ENCODE measurements at places on chromosomes 7 and 10.

- no peak for DNase-seq
Measured at GRCh38 chr10:115164220-115164619, 71.1 kb downstream of the ATRNL1 start.

- DNase-seq, result peak; percentile 70
Measured at GRCh38 chr10:86585037-86585929, 63.7 kb upstream of the WAPL start.

- peak; percentile 58 for DNase-seq
Measured at GRCh38 chr10:132685101-132685891, 100.7 kb downstream of the NKX6-2 start.

DNA sequence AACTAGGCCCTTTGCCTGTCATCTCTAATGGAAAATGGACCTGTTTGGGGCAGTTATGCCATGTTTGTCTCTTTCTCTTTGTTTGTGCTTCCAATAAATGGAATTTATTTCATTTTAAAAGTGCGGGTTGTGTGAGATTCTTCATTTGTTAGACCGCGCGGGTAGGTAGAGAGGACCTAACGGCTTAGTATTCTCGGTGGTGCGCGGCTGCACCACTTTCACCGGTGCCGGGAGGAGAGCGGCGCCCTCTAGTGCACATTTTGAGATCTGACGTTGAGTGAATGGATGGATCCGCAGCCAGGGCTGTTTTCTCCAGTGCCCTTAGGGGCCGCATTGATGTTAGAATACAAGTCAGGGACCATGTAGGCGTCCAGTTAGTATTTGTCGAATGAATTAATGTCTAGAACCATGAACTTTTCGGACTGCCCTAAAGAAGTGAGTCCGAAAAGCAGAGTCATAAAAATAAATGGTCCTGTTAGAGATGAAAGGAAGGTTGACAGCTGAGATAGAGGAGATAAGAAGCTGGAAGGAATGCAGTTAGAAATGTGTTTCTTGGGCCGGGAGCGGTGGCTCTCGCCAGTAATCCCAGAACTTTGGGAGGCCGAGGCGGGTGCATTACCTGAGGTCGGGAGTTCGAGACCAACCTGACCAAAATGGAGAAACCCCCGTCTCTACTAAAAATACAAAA, 29.3 kb upstream of the GIMAP8 start:
- DNase-seq, result peak; percentile 81

- DNase-seq, result no peak
Measured at GRCh38 chr7:26815426-26815825, 49.0 kb downstream of the SKAP2 start.

DNA sequence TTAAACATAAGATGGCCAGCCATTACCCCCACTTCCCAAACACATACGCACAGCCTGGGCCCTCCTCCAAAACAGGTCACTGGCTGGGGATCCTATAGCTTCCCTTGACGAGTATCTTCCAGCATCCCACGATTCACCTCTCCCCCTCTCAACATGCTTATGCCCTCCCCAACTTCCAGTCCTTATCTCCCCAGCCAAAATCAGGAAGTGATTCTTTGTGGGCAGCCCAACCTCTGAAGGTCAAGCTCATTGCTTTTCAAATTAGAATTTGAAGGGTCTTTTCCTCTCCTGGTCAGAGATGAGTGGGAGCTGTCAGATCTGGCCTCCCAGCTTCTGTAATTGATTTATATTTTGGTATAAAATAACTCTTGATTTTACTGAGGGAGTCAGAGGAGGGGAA, 133.6 kb downstream of the ATXN7L1 start:
- no peak for DNase-seq

DNA sequence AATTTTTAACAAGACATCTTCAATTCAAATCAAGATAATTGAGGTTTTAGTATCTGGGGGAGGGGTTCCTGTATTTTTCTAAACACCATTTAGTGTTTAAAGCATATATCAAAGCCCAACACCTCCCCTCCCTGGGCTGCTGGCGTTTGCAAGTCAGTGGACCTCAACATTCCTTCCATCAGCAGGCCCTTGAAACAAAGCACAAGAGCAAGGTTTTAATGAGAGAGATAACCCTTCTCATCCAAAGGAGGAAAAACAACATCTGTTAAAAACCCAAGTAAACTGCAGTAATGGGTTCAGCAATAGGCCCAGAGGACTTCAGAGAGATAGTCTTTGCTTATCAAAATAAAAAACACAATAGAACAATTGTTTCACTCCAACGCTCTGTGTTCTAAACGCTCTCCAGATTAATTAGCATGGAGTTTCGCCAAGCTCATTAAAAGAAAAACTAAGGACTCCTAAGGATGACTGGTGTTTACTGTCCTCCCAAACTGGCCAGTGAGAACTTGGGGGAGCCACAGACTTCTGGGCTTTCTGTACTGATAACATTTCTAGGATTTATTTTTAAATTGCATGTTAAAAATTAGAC, 2.5 kb downstream of the JCAD start:
- DNase-seq, result no peak

DNA sequence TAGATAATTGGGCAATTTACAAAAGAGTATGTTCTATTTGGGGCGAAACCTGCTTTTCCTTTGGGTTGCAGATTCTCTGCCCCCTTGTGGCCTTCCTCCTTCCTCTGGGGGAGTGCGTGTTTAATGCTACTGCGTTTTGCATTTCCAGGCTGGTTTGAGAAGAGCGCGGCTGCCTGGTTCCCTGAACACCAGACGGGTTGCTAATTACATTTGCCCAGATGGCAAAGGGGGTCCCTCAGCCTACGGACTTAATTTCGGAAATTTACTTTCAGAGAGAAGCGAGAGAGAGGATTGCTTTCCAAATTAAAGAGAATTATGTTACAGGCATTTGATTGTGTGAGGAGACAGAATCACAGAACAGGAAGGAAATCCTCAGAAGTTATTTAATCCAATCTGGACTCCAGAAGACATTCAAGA, 91.9 kb upstream of the JAZF1 start:
- DNase-seq, result peak; percentile 62

- peak; percentile 36 for DNase-seq
Measured at GRCh38 chr10:15141136-15142054, 27.1 kb downstream of the NMT2 start.

GRCh38 chr7:154167807-154168206, 115.6 kb downstream of the DPP6 start:
- DNase-seq, result no peak

DNA sequence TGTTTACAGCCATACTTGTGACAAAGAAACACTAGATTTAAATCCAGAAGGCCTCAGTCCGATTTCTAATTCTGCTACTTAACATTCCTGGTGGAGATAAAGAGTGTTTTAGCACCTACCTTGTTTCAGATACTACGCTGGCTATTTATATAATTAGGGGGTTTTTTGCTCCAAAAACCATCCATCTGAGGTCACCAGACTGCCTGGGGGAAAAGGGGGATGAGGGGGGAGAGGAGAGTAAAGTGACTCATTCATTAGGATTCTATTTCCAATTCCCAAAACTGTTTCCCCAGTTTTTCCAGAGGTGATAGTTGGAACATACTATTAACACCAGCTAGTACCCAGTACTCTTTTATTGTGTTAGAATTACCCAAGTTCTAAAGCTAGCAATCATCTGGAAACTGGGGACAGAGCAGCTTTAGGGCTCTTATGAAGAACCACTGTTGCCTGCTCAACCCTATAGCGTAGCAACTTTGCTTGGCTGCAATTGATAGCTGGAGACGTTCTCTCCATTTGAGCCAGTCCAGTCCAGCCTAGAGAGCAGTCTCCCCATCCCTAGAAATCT, 6.6 kb downstream of the GCC1 start:
- no peak for DNase-seq

DNA sequence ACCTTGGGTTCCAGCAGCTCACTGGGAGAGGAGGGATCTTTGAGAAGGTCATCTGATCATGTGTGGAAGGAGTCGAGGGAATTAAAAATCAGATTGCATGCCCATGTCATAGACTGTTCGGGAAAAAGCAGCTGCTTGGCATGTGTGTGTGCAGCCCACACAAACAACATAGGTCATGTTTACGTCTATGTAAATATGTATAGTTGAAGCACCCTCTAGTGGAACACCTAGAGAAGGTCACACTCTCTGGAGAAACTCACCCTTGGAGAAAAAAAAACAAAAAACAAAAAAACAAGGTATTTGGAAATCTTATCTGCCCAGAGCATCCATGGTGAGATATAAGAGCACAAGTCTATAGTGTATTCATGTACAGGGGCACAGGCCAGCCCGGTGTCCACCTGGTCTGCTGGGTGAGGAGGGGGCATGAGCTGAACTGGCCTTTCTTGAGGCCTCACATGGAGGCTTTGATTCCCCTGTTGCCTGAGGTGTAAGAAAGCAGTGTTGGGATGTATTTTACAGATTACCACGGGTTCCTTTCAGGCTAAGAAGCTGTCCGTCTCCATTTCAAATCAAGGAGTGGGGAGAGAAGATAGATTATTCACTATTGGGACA, 98.0 kb downstream of the NPY start:
- DNase-seq, result peak; percentile 10

- DNase-seq, result peak; percentile 20
Measured at GRCh38 chr10:486206-486605, 203.3 kb downstream of the DIP2C start.

GRCh38 chr7:127904670-127904985, 126.6 kb downstream of the LRRC4 start:
- DNase-seq, result peak; percentile 23

DNA sequence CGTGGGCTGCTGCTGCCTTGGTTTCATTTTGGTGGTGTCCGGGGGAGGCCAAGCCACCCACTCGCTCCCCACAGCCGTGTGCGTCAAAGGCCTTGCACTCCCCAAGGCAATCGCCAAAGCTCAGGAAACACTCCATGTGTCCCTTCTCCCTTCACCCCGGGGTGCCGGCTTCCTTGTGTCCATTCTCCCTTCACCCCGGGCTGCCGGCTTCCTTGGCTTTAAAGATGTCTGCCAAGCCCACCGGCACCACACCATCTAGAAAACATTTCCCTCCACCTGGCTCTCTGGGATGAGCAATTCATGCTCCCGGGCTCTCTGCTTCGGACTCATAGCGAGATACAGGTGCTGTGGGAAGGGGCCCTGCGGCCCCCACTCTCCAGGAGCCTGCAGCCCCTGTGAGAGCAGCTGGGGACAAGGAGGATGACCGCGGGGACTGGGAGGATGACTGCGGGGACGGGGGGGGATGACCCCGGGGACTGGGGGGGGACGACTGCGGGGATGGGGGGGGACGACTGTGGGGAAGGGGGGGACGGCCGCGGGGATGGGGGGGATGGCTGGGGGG, 322.1 kb downstream of the DNAJB6 start:
- no peak for DNase-seq

GRCh38 chr7:94510582-94511496, 1.2 kb downstream of the CASD1 start:
- peak; percentile 33 for DNase-seq

GRCh38 chr7:129882531-129882930, 70.2 kb downstream of the UBE2H start:
- no peak for DNase-seq

- no peak for DNase-seq
Measured at GRCh38 chr10:64528294-64529002, 1007.2 kb downstream of the REEP3 start.

DNA sequence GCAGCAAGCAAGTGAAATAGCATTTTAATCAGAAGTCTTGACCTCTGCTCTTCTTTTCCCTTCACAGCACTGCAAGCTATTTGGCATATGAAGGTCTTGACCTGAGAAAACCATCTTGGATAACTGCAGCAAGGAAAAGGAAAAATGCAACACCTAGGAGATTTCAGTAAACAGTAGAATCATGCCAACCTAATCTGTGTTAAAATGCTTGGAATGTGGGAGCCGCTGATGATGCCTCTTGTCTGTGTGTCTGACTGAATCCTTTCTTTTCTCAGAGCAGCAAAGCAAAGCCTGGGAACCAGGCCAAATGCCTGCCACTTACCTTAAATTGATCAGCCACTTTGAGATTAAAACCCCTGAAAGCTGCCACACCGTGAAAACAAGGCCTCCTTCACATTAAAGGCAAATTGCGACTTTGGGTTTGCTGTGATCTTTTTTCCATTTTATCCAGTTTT, 80.4 kb upstream of the CDK6 start:
- DNase-seq, result peak; percentile 68

GRCh38 chr7:137985897-137986251, 16.0 kb downstream of the CREB3L2 start:
- DNase-seq, result no peak

DNA sequence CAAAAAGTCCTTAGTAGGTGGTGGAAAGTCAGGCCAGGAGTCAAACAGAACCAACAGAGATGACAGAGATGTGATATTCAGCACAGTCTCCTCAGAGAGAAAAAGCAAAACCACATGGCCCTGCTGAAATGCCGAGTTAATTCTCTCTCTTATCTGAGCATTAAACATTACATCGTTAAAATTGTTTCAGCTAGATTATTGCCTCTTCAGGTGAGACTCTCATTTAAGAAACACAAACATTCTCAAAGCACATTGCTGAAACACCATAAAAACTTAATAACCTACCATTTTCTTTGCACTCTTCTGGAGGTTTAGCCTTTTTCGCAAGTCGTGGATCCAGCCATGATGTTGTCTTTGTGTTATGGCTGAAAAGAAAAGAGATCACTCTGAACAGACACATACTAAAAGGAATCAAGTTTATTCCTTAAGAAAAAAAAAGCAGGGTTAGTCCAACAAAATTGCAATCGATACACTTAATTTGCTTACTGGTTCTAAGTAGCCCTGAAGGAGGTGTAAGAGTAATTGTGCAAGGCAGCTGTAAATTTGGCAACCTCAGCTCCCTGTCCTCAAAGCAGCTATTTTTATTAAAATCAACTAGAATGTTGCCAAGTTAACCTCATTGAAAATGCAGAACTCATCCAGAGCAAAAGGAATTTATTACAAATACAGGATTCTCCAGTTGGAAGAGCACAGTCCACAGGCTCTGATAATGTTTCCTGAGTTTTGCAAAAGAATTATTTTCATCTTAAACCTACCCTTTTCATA, 691.1 kb downstream of the PHTF2 start:
- peak; percentile 3 for DNase-seq

GRCh38 chr7:50688226-50688590, 94.5 kb downstream of the GRB10 start:
- DNase-seq, result no peak

DNA sequence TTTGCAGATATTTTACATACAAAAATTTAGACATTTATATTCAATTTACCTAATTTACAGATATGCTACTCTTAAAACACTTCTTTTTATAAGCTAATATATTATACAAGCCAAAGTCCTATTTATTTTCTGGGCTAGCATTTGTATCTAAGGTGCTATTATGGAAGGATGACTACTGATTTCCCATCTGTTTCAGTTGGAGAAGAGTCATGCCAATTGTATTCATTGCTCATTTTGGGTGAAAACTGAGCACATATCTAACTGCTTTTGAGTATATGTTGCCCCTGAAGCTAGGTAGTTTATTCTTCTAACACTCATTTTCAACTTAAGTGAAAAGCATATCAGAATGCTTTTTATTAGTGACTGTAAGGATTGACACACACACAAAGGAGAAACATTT, 172.9 kb downstream of the CDK14 start:
- peak; percentile 45 for DNase-seq
